ENCODE measurements at places on chromosomes 11 and 22.
A peak's percentile ranks its signal among the peaks of the same experiment; 100 is the strongest.

DNA sequence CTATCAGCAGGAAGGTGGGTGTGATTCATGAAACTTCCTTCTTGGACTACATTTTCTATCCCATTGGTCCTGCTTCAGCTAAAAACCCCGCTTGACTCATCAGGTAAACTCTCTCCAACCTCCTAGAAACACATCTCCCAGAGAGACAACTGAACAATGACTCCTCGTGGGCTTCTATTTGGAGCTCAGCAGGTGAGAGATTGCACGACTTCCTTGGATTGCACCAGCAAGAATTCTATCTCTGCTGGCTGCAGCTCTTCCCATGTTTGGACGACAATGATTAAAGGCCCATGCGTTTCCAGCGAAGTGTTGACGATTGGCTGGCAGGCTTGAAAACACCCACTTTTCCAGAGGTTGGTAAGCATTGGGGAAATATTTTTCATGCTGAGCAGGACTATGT is 216.1 kb upstream of the NTM start:
- DNase-seq: no peak

- DNase-seq: no peak
Measured at GRCh38 chr11:68581439-68581838, 102.9 kb upstream of the GAL start.

DNA sequence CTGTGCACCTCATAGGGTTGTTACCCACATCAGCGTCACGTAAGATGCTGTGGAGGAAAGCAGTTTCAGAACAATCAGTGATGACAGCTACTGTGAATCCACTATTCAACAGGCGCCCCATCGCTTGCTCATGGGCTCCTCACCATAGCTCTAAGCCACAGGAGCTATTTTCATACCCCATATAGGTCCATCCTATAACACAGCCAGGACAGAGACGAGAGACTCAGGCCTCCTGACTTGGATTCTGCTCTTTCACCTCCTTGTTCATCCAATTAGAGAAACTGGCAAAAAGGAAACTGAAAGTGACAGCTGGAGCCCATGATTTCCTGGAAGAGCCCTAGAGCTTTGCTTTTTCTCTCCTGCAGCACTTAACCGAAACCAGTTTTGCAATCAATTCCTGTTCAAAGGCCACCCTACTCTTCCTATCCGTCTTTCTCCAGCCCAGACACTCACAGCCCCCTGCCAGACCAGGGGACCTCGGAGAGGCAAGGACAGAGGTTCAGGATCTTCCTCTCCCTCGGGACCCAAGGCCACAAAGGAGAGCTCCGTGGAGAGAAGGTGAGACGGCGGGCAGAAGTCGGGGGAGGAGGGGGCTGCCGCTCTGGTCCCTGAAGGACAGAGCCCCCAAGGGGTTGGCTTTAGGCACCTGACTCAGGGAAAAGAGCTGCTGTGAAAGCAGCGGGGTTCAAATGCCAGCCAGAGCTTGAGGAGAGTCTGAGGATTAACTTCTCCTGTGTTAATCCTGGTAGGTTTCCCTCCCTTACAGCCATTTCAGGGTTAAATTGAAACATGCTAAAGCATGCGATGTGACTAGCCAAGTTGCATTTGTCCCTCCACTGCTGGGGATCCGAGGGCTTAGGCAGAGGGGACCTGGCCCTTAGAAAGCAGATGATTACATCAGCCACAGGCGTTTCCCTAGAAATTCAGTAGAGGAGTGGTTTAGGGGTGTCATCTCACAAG is at the start of gene APOL6:
Gene APOL6 (plus strand): TSS at position 381 of the 960 bp plus-strand sequence. CDS start 7,980 bp downstream, outside the sequence.
- DNase-seq: peak; percentile 69

GRCh38 chr11:76760236-76760635 is 22.9 kb upstream of the TSKU start:
- no peak for DNase-seq

DNA sequence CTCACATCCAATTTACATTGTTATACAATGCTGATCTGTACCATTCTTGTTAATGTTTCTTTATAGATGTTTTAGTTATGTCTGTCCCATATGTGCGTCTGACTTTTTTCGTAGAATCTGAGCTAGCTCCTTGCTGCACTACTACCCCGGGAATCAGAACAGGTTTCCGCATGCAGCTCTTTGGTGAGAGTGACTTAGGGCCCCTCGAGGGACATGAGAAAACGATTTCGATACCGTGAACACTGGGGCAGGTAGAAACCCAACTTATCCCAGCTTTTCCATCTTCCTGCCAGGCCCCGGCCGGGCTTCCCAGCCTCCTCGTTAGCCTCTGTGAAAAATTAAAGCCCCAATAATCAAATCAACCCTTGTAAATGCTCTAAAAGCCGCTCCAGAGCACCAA is 23.4 kb upstream of the PKNOX2 start:
- no peak for DNase-seq

- DNase-seq: no peak
Measured at GRCh38 chr11:2558397-2558796, 113.6 kb downstream of the KCNQ1 start.

GRCh38 chr11:2524446-2525165 is 79.8 kb downstream of the KCNQ1 start:
- DNase-seq: no peak

GRCh38 chr11:22130462-22131053 is 62.3 kb upstream of the ANO5 start:
- DNase-seq: no peak

Measured in activated T-helper 2 cell treated with anti-CD3 and anti-CD28 coated beads, Interferon-gamma antibody, Interleukin-2, Interleukin-4, amounts not matched to agents 10 μg/mL and 5 μg/mL and 100 μg/mL, durations not matched to agents 14 hours and 24 hours and 36 hours (primary cell).